Smooth muscle cell of the pulmonary artery (primary cell): ENCODE measurements at places on chromosomes 6 and 20. TPM values are rescaled to one million over a fixed set of nuclear protein-coding genes. Genes with fewer than 3 reads are reported as not detected.

FAXC gene
- total RNA-seq, result 0.26 and 0.59 TPM in 2 replicates

SAMD10 gene
- 2.3 and 3.6 TPM in 2 replicates for total RNA-seq

NOTCH4 gene
- 0.65 and 0.96 TPM in 2 replicates for total RNA-seq

PARD6B gene
- total RNA-seq, result 0.20 and 0.59 TPM in 2 replicates

GPR6 gene
- not detected in 2 replicates for total RNA-seq

RIPPLY2 gene
- not detected in 2 replicates for total RNA-seq

TULP1 gene
- total RNA-seq, result not detected in 2 replicates

NDRG3 gene
- 21.5 and 29.3 TPM in 2 replicates for total RNA-seq

MTFR2 gene
- 0.33 and 0.46 TPM in 2 replicates for total RNA-seq
